ENCODE measurements at places on chromosomes 1 and 21.

GRCh38 chr1:30123896-30124295, 599.5 kb downstream of the MATN1 start:
- no peak for DNase-seq

GRCh38 chr1:184150776-184151531, 99.4 kb downstream of the TSEN15 start:
- DNase-seq: no peak

DNA sequence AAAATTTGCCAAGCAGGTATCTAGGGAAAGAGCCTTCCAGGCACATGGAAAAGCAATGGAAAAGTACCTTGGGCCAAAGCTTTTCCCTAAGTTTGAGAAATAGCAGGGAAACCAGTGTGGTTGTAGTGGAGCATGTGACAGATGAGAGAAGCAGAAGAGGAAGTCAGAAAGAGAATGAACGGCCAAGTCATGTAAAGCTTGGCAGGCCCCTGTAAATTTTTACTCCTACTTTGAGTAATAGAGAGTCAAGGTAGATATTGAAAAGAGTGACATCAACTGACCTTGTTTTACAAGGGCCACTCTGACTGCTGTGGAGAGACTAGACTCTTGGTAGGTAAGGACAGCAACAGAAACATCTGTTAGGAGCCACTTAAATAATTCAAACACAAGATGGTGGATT, 180.9 kb upstream of the PRMT6 start:
- DNase-seq: no peak

DNA sequence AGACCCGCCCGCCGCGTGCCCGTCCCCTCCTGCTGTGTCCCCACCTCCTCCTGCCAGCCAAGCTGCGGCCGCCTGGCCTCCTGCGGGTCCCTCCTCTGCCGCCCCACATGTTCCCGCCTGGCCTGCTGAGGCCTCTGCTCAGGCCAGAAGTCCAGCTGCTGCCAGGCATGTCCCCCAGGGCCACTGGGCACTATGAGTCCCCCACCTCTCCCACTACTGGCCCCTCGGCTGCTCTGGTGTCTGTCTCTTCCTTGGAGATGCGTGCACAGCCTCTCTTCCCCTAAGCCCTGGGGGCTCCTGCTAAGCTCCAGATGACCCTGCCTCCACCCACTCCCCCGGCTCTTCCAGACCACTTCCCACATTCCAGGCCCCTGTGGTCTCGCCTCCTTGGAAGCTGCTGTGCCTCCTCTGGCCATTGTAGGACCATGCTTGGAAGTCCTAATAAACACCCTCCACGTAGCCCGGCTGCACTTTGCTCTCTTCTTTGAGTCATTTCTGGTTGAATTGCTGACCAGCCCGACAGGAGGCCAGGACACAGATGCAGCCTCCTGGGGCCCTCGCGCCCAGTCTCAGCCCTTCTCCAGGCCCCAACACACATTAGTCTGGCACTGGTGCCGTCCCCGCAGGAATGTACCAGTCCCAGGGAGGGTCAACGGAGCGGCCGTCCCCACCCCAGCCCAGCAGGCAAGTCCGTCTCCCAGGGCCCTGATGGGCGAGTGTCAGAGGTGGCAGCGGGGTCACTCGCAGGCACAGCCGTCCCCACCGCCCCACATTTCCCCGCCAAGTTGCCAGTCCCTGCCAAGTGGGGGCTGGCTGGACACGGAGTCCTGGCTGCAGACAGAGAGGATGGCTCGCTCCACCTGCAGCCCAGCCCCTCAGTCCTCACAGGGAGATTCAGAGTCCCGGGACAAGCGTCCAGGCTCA, 1.1 kb downstream of the KRTAP10-12 start:
- DNase-seq: no peak

- DNase-seq: no peak
Observed at GRCh38 chr1:150484861-150485260, 2.4 kb upstream of the TARS2 start.

DNA sequence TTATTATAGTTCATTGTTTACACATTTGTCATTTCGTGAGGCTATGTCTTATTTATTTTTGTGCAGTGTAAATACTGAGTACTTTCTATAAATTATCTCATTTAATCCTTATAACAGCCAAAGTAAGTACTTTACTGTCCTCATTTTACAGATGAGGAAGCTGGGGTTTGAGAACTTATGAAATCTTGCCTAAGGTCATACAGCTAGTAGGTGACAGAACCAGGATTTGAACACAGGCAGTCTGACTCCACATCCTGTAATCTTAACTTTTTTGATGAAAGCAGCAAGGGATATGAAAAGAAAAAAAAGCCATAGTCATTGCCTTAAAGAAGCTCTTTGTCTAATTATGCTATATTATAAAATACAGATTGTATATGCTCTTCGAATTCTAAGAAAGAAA, 107.1 kb upstream of the BMP8A start:
- no peak for DNase-seq

- peak; percentile 26 for DNase-seq
Observed at GRCh38 chr1:85330711-85331290, 54.4 kb upstream of the BCL10 start.

DNA sequence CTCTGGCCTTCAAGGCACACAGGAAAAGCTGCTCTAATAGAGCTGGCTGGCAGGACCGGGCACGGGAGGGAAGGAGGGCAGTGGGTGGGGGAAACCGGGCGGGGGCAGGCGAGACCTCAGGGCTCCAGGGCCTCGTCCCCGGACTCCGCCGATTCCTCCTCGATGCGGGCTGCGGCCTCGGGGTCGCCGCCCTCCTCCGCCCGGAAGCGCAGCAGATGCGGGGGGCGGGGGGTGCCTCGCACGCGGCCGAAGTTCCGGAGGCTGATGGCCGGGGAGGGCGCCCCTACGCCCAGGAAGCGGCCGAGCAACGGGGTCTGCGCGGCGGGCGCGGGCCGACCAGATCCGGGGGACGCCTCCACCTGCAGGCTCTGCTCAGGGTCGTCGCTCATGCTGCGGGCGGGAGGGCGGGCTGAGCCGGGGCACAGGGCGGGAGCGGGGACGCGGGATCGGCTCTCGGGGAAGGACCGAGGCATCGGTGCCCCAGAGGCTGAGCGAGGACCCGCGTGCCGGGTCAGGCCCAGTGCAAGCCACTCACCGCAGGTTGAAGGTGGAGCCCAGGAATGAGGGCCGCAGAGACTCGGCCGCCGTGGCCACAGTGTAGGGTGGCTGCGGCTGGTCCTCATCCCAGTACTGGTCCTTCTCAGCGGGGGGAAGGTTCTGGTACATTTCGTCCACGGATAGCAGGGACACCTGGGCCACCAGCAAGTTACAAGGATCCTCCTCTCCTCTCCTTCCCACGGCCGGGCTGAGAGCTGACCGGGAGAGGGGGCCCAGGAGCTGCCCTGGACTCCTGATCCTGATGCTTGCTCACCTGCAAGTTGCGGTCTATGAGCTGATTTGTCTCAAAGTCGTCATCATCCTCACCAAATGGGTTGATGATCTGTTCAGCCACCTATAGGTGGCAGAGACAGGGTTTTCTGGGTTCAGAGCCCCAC, 3.6 kb downstream of the BEST4 start:
- DNase-seq: peak; percentile 44
